ENCODE measurements at places on chromosomes 6 and 20.
A peak's percentile ranks its signal among the peaks of the same experiment; 100 is the strongest.

DNA sequence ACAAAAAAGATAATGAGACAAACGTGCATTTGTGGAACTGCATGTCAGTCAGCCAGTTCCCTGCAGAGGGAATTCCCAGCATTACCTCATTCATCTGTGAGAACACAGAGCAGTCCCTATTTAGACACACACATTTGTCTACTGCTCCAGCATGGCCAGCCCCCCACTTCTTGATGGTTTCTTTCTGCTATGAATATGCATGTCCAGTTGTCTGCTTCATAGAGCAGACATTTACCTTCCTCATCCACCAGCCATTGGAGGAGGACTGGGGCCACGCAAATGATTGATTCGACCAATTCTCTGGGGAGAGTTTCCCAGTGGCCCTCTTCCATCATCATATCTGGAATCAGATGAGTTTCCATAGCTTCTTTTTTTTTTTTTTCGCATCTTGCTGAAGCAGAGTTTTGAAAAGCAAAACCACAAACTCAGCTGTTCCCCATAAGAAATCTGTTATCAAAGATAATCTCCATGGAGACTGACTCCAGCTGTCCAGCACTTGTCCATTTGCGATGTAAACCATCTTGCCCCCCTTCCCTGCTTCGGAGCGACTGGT is 11.8 kb downstream of the ENPP1 start:
- no peak for DNase-seq

DNA sequence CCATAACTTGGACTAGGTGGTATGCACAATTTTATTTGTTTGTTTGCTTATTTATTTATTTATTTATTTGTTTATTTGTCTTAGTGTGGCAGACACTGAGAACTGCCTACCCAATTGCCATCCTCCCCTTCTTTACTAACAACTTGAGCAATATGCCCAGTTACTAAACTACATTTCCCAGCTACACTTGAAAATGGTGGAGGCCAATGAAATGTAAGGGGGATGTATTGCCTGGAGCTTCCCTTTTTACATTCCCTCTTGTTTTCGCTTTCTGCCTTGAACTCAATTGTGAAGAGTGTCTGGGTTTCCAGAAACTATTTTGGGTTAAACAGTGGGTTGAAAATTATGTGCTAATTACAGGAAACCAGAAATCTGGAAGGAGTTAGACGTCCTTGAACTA is 152.7 kb upstream of the FKBP1C start:
- DNase-seq: no peak

DNA sequence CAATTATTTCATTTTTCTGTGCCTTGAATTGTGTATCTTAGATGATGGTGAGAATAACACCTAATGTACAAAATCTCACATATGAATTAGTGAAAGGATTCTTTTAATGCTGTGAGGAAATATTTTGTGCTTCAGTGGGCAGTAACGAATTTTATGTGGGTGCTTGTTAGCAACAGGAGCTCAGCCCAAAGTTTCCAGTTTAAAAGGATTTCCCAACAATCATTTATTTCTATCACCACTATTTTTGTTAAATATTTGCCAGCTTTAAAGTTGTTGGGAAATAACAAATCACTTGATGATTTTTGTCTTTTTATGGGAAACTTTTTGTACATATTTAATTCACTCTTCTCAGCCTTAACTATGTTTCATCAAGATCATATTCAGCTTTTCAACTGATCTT is 111.8 kb downstream of the QKI start:
- DNase-seq: no peak

DNA sequence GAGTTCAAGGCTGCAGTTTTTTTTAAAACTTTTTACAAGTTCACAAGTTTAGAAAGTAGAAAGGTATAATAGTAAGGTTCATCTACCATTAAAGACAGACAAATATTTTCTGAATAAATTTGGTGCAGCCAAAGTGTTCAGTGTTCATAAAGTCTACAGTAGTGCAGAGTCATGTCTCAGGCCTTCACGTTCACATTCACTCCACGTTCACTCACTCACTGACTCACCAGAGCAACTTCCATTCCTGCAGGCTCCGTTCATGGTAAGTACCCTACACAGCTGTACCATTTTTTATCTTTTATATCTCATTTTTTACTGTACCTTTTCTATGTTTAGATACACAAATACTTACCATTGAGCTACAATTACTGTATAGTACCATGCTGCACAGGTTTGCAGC is 67.6 kb downstream of the B4GALT5 start:
- DNase-seq: no peak

GRCh38 chr6:40917603-40918002 is 121.4 kb downstream of the UNC5CL start:
- no peak for DNase-seq

DNA sequence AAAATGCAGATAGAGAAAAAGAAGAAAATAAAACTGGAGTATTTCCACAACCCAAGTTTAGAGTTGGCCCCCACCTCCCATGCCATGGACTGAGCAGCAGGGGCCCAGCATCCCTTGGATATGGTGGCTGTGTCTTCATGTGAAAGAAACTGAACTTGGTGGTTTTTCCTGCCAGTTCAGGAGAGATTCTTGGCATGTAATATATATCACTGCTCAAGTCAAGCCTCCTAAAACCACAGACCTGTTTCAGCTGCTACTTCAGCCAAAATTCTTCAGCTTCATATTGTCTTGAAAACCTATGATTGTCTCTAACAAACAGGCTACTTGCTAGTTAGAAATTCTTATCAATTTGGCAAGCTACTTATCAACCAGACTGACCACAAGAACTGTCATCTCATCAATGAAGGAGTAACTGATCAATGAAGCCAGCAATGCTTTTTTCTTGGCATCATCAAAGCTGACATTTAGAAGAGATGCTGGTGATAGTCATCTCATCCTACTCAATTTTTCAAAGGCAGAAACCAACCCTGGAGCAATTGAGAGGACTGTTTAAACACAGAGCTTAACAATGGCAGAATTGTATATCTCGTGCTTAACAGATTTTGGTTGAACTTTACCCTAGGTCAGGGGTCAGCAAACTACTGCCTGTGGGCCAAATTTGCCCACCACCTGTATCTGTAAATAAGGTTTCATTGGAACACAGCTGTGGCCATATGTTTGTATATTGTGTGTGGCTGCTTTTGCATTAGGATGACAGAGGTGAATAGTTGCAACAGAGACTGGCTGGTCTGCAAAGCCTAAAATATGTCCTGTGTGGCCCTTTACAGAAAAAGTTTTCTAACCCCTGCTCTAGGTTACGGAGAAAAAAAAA is 10.4 kb upstream of the NOL7 start:
- DNase-seq: no peak

DNA sequence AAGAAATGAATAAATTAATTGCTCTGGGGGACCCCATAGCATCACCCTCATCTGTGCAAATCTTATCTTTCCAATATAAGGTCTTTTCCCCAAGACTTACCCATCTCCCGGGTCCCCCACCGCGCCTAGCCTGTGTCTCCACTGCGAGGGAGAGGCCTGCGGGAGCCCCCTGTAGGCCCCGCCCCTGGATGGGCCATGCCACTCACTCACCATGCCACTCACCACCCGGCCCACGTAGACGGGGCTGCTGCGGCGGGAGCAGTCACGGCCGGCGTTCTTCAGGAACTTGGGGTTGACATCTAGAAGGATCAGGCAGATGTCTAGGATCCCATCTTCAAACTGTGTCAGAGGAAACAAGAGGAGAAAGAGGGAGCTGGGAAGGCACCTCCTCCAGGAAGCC is 17.3 kb downstream of the TGM2 start:
- DNase-seq: no peak

- DNase-seq: peak; percentile 18
These were observed at the start of gene SRSF12 for GRCh38 chr6:89117211-89118108. TSS of gene SRSF12 (minus strand) at chr6:89118071. CDS start at chr6:89117887, 184 bp downstream.

DNA sequence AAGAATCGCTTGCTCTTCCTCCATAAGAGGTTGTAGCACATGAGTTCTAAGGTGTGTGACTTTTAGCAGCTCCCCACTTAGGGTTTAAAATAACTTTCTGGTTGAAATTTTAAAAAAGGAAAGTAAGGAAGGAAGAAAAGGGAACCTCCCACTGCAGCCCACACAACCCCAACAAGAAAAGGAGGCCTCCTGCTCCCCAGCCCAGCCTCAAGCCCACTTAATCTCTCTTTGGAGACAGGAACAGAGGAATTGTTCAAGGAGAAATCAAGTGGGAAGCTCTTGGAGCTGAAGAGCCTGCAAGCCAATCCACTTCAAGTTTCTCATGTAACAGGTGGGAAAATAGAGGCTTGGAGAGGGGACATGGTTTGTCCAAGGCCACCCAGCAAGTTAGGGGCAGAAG is 39.1 kb upstream of the PREX1 start:
- no peak for DNase-seq

- DNase-seq: no peak
These were observed 943 bp downstream of the ZUP1 start for GRCh38 chr6:116667623-116668022.

DNA sequence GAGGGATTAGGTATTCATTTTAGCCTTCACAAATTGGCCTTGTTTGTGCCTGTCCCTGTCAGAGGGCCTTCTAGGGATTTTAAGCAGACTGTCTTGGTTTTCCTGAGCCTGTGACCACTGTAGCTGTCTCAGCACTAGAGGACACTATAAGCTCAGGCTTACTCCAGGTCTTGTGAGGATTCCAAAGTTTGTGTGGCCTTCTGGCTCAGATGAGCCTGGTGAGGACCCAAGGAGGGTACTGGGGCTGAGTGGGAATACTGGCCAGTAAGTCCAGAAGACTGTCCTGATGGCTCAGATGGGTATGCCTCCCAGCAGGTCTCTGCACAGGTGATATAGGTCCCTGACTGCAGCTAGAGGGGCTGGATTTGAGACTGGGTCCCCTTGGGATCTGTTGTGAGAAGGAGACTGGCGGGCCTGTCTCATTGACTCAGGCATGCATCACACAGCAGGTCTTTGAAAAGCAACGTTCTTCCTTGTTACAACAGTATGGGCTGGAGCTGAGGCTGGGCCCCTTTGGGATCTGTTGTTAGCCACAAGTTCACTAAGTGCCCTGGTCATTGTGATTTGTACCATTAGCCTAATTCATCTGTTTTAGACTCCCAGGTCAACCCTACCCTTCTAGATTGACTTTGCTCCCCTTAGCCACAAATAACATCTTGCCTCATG is 26.3 kb upstream of the TFB1M start:
- DNase-seq: no peak

DNA sequence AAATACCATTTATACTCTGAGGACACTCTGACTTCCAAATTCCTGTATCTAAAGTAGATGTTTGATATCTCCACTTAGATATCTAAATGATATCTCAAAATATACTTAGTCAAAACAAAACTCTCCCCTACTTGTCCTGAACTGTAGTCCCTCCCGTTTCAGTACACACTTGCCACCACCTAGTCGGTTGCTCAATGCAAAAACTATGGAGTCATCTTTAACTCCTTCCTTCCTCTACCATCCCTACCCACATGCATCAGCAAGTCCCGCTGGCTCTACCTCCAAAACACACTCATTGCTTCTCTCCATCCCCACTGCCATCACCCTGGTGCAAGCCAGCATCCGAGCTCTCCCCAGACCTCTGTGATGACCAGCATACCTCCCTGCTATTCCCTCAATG is 13.2 kb downstream of the STX7 start:
- no peak for DNase-seq

DNA sequence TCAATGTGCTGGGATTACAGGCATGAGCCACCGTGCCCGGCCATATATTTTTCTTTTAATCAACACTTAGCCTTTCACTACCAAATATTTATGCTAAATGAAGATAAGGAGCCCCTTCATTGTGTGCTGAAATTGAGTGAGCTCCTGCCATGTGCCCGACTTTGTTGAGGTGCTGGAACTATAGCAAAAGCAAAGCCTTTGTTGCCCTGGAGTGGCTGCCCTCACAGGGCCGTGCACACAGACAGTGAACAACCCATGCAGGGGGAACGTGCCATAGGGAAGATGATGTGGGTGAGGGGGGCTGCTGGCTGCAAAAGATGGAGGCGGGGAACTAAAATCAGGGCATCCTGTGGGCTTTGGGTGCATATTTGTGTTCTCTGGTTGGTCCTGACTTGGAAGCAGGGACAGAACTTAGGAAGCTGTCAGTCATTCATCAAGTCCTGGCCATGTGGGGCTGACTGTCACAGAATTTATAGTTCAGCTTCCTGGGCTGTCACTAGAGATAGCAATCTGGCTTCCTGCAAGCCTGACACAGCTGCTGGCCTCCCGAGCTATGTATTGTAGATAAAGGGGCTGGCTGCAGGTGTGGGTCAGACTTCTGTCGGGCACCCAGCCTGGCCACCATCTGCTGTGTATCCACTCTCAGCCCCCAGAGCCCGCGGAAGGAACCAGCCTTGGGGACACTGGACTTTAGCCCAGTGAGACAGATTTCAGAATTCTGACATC is 56.8 kb upstream of the MPC1 start:
- DNase-seq: no peak

- no peak for DNase-seq
These were observed 121.4 kb downstream of the TIAM2 start for GRCh38 chr6:155116571-155116910.

GRCh38 chr6:170453586-170454511 is 99.3 kb downstream of the PSMB1 start:
- DNase-seq: no peak

- no peak for DNase-seq
These were observed 679 bp upstream of the RING1 start for GRCh38 chr6:33207552-33208090.

DNA sequence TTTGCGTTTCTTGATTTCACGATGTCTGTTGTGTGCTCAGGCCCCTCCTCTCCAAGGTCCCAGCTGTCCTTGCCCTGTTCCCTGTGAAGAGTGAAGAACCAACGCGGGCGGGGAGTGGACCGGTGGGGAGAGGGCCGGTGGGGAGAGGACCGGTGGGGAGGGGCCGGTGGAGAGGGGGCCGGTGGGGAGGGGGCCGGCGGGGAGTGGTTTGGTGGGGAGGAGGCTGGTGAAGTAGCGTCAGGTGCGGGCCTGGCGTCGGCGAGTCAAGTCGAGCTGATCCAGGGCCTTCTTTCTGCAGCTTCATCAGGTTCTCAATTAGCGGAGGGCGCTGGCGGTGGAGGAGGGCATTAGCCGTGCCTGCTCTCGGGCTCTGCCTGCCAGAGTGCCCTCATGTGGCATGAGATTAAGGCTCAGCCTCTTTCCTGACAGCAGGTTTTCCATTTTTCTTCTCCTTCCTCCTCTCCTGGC is 21.2 kb upstream of the BHLHE23 start:
- DNase-seq: no peak

GRCh38 chr6:44235891-44236516 is 10.9 kb upstream of the HSP90AB1 start:
- no peak for DNase-seq

DNA sequence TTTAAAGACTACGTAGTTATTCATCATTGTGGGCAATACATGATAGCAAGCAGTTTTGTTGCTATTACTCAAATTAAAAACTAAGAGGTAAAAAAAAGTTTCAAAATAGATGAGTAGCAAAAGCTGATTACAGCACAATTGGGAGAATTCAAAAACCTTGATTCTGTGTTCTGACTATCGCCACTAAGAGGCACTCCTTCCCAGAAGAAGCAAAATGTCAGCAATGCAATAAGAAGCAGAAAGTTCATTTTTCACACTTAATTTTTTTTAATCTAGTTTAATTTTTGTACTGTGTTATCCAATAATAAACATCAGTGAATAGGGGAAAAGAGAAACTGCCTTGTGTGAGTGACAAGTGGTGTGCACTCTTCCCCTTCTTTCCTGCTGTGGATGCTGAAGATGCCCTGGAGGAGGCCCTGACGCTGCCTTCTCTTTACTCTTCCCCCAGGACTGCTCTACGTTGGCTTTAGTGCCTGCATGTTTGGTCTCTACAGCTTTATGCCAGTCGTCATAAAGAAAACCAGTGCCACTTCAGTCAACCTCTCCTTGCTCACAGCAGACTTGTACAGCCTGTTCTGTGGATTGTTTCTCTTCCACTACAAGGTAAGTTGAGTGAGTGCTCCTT is 263.2 kb upstream of the PLN start:
- no peak for DNase-seq

GRCh38 chr20:50550531-50550930 is 40.3 kb downstream of the PTPN1 start:
- no peak for DNase-seq
